ENCODE measurements at places on chromosomes 11 and 22.

DNA sequence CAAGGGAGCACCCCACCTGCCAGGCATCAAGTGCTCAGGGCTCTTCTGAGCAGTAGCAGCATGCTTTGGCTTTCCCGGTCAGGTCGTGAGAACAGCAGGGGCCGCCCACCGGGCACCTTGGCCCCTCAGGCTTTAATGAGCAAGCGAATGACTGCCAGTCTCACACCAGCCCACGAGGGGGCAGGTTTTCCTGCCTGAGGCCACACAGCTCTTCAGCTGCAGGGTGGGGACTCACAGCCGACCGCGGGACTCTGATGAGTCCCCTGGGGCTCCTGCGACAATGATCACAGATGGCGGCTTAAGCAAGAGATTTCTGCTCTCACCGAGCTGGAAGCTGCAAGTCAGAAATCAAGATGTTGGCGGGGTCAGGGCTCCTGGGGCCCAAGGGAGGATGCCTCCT lies 14.3 kb upstream of the FGF19 start:
- no peak for DNase-seq

GRCh38 chr11:82771781-82772180 lies 38.1 kb upstream of the FAM181B start:
- no peak for DNase-seq

GRCh38 chr11:125454047-125454446 lies 42.0 kb downstream of the FEZ1 start:
- DNase-seq = no peak

GRCh38 chr22:27591060-27591459 lies 210.5 kb downstream of the MN1 start:
- DNase-seq = no peak

DNA sequence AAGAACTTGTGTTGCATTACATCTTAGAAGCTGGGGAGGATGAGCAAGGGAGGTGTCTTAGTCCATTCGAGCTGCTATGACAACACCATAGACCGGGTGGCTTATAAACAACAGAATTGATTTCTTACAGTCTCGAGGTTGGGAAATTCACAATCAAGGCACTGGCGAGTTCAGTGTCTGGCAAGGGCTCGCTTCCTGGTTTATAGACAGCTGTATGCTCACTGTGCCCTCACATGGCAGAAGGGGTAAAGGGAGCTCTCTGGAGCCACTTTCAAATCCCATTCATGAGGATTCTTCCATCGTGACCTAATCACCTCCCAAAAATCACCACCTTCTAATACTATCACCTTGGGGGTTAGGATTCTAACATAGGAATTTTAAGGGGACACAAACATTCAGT lies 150.0 kb upstream of the NECTIN1 start:
- peak; percentile 34 for DNase-seq

DNA sequence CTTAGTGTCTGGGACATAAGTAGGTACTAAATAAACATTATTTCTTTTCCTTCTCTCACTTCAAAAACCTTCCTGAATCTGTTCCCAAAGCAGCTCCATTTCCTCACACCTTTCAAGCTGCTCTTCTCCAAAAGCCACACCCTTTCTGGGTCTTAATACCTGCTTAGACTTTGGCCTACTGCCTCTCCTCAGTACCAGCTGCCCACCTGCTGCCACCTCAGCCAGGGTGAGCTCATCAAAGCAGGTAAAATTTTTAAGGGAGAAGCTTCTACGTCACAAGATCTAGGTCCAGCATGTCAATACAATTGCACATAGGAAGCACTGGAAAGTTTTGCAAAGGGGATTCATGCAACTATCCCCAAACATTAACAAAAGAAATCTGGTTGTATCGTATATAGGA lies 108.4 kb downstream of the RPL27A start:
- DNase-seq = no peak

DNA sequence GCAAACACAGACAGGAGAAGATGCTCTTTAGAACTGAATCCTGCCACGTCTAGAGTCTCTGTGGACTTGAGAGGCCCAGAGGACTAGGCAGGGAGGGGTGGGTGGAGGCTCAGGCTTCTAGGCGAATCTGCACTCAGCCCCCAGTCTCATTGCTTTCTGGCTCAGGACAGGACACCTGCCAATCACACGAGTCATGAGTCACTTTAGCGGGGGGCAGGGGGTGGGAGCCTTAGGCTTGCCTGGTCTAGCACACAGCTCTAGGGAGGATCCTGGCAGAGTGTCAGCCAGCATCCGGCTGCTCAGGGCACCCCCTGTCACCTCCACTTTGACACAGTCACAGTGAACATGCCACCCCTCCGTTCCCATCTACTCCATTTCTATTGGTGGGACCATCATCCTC lies 167.7 kb downstream of the CEP164 start:
- DNase-seq = no peak

- DNase-seq = no peak
Observed at GRCh38 chr11:12097219-12097618, 13.2 kb upstream of the MICAL2 start.

GRCh38 chr22:29205594-29206371 lies at the start of gene EMID1:
Gene EMID1 (plus strand): TSS chr22:29205896. CDS start chr22:29206039, 143 bp downstream.
- peak; percentile 40 for DNase-seq

- DNase-seq = no peak
Observed at GRCh38 chr11:107859459-107860239, 1.1 kb upstream of the SLC35F2 start.

DNA sequence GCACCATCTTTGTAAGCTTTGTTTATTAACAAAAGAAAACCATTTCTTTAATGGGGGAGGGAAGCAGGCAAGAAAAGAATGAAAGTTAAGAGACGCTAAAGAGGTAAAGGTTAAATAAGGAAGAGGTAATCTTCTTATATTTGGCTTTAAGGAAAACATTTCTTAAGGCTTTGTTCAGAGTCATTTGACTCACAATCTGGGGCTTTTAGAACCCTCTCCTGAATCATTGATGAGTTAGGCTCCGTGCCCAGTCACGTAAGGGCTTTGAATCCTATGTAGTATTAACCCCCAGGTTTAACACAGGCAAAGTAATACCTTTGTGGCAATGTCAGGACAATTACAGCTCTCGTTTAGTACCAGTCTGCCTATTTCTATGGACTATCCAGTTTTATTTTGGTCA lies 26.1 kb downstream of the MADD start:
- no peak for DNase-seq

GRCh38 chr22:31210556-31211421 lies 1.3 kb upstream of the LIMK2 start:
- DNase-seq = no peak

GRCh38 chr11:115282923-115283322 lies 221.3 kb downstream of the CADM1 start:
- no peak for DNase-seq

- DNase-seq = no peak
Observed at GRCh38 chr22:26127126-26127525, 42.1 kb upstream of the SEZ6L start.

GRCh38 chr11:18171377-18172000 lies 1.1 kb upstream of the MRGPRX4 start:
- DNase-seq = no peak

DNA sequence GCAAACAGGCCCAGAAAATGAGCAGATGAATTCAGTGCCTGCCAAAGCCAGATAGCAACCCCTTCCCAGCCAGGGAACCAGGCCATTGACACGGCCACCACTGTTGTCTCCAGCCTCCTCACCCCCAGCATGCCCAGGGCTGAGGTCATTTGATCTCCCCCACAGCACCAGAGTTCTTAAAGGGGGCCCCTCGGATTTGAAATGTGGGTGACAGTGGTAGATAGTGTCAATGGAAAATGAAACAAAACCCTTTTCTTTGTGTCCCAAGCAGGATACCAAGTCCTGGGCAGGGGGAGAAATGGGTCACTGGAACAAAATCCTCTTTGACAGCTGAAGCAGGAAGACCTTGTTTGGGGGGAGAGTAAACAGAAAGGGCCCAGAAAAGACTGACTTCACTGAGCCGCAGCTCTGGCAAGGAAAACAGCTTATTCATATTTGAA lies 14.3 kb upstream of the ACCSL start:
- peak; percentile 48 for DNase-seq

DNA sequence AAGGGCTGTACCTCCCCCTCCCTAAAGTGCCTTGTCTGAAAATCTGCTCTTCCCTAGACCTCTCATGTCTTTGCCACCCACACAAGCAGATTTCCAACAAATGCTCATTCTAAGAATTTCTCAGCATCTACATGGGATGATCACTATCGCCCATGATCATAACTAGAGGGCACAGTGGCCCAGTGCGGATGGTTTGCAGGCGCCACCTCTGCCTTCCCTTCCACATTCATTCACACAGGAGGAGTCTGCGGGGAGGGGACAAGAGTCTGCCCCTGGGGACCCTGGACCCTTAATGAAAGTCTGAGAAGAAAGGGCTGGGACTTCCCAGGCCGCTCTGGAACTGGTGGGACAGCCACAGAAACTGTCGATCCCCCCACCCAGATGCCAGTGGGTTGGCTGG lies 28.9 kb downstream of the KCTD17 start:
- DNase-seq = no peak

DNA sequence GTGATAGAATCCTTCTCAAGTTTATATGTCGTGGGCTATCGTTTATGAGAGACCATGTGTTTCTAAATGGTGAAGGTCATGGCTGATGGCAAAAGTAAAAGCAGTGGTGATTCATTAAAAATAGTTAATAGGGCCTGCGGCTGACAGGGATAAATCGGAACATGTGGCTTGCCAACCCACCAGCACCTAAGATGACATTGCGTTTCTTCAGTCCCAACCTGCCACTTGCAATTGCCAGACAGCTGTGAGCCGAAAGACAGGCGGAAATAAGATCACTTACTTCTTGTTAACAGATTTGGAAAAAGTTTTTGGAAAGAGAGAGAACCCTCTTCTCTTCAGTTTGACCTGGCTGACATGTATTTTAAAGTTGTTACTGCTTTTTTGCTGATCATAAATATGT lies 131.5 kb upstream of the MPPED2 start:
- no peak for DNase-seq

- DNase-seq = no peak
Observed at GRCh38 chr11:96339706-96340554, 3.1 kb downstream of the MAML2 start.

- no peak for DNase-seq
Observed at GRCh38 chr11:109208121-109208520, 213.9 kb upstream of the C11orf87 start.
